CD14-positive monocyte (primary cell): ENCODE measurements at places on chromosomes 3 and 15.

DNA sequence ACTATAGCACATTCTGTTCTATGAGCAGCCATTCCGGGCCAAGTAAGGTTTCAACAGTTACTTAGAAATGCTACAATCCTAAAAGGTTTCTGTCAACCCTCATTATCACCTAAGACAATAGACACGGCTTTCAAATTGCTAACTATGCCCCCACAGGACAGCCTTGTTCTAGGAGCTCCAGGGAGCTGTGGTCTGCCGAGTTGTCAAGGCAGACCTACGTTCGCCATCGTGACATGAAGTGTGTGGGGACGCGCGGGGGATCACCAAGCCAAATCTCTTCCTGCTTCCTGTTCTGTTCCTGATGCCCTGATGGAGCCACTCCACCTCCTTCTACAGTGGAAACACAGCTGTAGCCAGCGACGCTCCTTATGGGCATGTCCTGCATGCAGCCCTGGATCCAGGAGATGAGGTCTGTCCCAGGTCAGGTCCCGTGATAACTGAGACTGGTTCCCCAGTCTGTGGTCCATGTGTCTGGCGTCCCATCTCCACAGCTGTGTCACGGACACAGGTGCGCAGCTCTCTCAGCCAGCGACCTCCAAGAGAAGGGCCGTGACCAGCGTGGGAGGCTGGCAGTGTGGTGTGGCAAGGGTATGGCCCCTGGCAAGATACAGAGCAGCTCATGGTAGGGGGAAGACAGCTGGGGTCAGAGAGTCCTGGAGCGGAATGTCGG, 82.8 kb downstream of the PCSK6 start:
- DNase-seq, result no peak

DNA sequence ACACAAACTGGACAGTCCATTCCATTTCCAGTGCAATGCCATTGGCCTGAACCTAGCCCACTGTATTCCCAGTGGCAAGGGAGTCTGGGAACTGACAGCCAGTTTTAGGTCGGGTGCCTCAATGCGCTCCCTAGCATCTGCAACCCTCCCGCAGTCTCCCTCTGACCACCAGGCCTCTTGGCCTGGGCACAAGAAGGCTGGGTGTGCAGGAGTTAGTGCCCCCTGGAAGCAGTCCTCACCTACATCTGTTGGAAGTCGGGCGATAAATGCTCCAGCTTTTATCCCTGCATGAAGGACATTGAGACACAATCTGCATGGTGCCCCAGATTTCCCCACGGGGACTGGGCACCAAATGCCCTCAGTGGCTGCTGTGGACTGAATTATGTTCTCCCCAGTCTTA, 12.7 kb downstream of the C3orf22 start:
- no peak for DNase-seq

DNA sequence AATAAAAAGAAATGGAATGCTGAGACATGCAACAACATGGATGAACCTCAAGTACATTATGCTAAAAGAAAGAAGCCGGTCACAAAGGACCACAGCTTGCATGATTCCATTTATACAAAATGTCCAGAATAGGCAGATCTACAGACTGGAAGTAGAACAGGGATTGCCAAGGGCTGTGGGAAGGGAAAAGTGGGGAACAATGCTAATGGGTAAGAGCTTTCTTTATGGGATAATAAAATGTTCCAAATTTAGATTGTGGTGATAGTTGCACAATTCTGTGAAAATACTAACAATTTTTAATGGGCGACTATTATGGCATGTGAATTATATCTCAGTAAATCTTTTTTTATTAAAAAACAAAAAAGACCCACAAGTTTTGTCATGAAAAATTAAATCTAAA, 106.2 kb downstream of the TMCO5A start:
- no peak for DNase-seq

- DNase-seq, result no peak
Observed at GRCh38 chr3:156131241-156131640, 10.9 kb downstream of the KCNAB1 start.

GRCh38 chr3:61538486-61538885, 22.9 kb upstream of the PTPRG start:
- DNase-seq, result no peak

DNA sequence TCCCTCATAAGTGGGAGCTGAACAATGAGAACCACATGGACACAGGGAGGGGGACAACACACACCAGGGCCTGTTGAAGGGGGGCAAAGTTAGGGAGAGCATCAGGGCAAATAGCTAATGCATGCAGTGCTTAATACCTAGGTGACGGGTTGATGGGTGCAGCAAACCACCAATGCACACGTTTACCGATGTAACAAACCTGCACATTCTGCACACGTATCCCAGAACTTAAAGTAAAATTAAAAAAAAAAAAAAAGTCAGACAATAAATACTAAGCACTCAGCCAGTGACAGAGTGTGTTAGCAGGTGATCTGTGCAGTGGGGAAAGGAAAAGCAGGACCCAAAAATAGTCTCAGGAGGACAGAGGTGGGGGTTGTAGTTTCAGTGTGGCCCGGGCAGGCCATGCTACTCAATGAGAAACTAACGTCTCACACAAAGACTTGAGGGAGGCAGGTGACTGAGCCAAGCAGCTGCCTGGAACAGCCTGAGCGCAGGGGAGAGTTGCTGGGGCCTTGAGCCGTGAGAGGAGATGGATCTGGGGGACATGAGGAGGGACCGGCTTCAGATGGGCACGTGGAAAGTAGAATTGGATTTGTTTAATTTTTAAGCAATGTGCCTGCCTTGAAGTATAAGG, 18.4 kb downstream of the ANKDD1A start:
- DNase-seq, result no peak

DNA sequence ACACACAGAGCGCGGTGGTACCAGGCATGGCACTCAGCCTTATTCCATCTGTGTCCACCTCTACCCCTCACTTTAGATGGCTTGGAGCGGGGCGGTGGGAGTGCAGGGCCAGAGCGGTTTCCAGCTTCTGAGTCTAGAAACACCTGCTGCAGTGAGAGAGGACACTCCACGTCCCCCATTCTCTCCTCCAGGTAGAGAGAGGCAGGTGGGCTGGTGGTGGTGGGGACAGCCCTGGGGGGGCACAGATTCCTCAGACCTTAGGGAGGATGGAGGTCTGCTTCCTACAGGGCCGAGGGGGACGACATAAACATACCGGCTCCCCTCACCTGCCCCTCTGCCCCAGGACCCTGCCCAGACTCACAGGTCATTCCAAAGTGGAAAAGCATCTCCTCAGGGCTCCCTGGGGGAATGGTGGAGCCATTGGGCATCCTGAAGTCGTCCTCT, 40.4 kb downstream of the MUC20 start:
- DNase-seq, result no peak

GRCh38 chr15:33699691-33700447, 268.4 kb upstream of the CHRM5 start:
- no peak for DNase-seq

GRCh38 chr3:194281306-194281705, 69.8 kb downstream of the CPN2 start:
- no peak for DNase-seq

GRCh38 chr3:144200466-144200865, 228.8 kb downstream of the DIPK2A start:
- no peak for DNase-seq

DNA sequence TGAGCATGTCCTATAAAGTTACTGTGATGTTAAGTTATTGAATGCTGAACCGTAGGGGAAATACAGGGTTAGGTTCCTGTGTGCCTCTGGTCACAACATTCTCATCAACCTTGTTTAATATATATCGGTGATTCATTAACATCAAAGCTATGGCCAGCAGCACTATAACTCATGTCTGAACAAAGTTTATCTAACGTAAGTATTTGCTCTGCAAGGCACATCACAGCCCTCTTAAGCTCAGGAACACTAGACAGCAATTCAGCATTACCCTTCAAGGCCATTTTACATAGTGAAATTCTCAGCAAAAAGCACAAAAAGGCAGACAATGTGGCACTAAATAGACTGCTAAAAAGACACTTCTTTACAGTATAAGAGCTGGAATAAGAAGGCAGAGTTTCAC, 48.2 kb upstream of the FNDC3B start:
- no peak for DNase-seq

DNA sequence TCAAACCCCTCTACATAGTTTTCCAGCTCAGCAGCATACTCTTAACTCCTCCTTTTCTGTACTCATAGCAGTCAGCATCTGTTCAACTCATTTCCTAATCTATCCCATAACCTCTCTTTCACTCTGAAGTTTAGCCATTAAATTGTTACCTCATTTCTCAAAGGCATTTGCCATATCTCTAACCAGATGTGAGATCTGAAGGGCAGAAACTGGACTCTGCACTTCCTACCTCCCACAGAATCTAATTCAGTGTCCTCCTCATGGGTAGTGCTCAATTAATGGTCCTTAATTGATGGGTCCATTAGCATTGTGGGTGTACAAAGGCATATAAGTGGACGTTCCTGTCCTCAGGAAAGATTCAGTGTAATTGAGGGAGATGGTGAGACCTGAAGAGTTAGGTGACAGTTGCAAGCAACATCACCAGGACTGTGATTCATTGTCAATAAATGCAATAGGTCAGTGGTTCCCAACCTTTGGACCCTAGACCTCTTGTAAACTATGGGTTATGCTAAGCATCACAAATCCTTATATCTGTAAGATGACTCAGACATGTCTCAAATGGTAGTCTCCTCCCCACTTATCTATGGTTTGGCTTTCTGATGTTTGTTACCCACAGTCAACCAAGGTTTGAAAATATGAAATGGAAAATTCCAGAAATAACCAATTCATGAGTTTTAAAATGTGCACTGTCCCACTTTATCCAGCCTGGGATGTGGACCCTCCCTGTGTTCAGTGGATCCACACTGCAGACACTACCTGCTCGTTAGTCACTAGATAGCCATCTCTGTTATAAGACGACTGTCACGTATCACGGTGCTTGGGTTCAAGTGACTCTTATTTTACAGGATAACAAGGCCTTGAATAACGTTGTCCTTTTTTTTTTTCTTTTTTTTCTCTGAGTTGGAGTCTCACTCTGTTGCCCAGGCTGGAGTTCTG, 25.0 kb upstream of the UACA start:
- no peak for DNase-seq

GRCh38 chr3:185720326-185720725, 104.5 kb downstream of the IGF2BP2 start:
- no peak for DNase-seq

DNA sequence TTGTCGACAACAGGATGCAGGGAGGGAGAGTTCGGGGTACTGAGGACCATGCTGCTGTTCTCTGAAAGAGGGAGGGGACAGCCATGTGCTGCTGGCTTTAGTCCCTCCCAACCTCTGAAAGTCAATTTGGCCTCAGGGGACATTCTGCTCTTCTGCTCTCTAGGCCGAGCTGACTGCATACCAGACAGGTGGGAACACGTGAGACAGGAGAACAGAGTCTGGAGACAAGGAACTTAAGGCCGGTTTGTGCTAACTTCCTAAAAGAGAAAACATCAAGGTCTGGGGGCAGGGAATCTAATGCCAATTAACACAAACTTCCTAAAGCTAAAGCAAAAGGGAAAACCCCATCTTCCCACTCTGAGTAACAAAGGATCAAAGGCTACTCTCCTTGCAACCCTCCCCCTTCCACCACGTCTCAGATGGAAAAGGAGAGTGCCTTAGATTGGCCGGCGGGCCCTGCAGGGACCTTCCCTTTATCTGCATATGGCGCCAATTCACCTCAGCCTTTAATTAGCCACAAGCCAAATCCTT, 41.0 kb downstream of the SLCO2A1 start:
- DNase-seq, result no peak

DNA sequence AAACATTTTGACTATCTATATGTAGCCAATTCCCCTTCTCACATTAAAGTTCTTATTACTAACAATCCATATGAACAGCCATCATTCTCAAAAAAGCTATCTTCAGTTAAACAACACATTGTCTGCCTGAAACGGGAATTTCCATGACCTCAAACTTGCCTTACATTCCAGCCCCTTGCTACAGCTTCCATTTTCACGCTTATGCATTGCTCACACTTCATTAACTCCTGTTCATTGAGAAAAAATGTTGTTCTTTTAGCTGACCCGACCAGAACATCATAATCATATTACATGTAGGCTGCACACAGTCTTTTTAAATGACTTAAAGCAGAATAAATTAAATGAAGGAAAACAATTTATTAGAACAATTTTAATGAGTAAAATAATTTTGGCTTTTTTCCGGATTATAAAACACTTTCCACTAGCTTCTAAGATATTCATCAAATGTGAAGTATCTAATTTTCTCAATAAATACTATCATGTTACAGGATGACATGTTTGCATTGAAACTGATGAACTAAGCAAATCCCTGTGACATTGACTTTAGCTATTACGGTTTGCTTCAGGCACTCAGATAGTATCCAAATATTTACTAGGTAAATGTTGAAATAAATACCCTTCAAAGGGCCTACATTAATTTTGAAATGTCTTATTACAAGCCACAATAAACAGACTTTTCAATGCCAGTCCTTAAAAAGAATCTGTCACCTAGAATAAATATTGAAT, 49.9 kb downstream of the P3H2 start:
- DNase-seq, result no peak

DNA sequence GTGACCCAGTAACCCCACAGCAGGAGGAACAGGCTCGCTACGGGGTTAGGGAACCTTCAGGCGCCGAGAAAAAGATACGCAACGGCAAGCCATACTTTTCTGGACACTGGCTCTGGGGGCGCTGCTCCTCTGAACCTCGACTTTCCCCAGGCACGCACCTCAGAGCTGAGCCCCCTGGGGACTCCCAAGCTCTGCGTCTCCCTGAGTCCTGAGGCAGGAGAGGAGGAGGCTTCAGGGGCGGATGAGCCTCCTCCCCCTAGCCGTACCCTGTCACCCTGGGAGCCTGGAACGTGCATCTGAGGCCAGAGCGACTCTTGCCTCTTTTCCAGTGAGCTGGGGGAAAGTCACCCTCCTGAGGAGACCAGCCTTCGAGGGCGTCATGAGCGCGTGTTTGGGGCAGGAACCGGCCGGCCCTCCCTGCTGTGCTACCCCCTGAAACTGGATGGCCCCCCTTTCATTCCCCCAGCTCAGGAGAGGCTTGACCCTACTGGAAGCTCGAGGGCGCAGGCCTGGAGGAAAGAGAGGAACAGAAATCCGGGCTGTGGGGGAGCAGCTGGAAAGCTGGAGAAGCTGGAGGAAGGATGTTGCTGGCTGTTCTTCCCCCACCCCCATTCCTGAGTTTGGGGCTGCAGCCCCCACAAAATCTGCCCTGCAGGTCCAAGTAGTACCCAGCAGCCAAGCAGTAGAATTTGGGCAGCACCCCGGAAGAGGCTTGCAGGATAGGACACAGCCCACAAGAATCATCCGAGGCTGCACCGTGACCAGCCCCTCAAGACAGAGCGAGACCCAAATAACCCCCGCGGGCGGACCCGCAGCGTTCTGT, 25.1 kb upstream of the POLG start:
- no peak for DNase-seq

- no peak for DNase-seq
Observed at GRCh38 chr3:2856138-2857133, 253.7 kb downstream of the IL5RA start.

- DNase-seq, result no peak
Observed at GRCh38 chr15:56351353-56351752, 13.9 kb upstream of the TEX9 start.
